Stimulated activated CD8-positive, alpha-beta memory T cell treated with anti-CD3 and anti-CD28 coated beads, Interleukin-4, amount 100 ng/mL, for 4 hours (primary cell): ENCODE measurements at places on chromosomes 4 and X.

GRCh38 chr4:169348541-169348940 lies 77.8 kb upstream of the SH3RF1 start:
- DNase-seq, result no peak

DNA sequence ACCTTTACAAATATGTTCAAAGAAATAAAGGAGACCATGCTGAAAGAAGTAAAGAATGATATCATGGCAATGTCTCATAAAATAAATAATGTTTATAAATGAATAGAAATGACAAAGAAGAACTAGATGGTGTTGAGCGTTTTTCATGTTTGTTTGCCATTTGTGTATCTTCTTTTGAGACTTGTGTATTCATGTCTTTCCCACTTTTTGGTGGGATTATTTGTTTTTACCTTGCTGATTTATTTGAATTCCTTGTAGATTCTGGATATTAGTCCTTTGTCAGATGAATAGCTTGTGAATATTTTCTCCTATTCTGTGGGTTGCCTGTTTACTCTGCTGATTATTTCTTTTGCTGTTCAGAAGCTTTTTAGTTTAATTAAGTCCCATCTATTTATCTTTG lies 732.4 kb downstream of the FAT4 start:
- no peak for DNase-seq

GRCh38 chrX:84907324-84907968 lies 96.2 kb upstream of the APOOL start:
- DNase-seq, result no peak

DNA sequence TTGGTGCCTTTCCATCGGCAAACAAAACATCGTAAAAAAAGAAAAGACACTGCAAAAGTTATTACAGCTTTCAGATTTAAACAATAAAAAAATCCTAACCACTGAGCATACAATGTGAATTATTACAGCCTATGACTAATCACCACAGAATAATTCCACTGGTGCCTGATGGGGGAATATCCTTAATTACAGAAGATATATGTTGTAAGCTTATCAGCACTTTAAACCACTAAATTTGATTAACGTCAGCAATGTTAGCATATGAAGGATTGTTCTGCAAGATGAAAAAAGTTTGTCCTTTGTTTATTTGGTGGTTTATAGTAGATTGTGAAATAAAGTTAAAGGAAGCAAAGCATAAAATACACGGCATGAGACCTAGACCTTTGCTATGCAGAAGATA lies 210.2 kb upstream of the ADAMTS3 start:
- no peak for DNase-seq

GRCh38 chr4:44985152-44985551 lies 258.8 kb upstream of the GNPDA2 start:
- no peak for DNase-seq

DNA sequence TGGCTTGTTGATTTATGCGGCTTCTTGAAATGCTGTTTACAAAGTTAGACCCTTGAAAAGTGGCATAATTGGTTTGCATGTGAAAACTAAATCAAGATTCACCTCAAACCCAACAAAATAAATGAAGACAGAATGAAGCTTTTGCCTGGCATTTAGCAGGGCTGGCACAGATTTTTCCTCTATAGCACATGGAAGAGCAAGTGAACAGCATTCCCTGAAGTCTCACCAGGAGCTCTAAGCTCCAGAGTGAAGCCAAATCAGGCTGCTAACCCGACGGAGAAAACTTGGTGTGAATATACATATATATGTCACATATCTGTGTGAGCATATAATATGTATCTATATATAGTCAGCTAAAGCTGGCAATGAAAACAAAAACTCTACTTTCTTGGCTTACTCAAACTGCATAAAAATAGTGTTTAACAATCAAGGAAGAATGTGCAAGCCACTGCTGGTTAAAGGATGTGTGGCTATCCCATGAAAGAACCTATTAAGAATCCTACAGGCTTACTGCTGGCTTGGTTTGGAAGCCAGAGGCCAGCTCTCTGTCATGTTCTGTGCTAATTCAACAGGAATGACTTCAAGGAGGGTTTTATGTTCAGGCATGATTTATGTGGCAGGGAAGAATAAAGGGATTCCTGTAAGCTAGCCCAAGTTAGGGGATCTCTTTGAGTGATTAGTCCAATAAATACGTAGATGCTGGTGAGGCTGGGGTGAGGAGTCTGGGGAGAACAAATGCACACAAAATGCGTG lies 69.9 kb downstream of the MFAP3L start:
- DNase-seq, result no peak

DNA sequence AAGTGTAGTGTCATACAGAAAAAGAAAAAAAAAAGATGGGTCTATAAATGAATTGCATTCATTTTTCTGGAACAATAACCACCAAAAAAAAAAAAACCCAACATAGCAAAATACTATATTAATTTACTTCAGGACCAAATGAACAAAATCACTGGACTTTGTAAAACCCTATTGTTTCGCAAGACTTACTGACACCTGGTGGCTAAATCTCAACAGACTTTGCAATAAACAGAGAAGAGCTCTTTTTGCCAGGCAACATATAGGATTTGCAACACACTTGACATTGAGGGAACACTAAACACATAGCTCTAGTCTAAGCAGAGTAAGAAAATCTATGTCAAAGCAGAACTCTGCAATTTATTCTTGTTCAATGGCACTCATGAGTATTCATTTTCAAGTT lies 990.2 kb downstream of the STPG2 start:
- DNase-seq, result no peak

- DNase-seq, result no peak
Observed at GRCh38 chr4:104206784-104207183, 287.9 kb downstream of the CXXC4 start.

DNA sequence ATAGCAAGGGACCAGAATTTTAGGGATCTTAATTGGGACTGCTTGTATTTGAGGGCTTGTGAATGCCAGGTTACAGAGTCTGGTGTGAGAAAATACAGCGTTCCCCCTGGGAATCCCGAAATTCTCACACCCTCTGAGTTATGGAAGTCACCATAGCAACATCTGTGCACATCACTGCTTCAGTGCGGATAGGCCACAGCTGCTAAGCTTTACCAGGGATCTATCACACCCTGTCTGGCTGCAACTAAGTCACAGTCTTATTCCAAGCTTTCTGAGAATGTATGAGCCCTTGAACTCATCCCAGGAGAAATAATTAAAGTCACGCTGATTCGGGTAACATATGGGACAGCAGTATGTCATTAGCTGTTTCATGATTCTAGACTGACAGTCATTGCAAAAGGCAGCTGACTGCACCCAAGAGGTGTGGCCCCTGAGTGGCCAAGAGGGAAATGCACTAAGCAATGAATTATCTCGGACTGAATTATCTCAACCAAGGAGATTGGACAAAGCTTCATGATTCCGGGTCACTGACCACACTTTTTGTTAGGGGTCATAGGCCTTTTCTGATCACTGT lies 46.7 kb upstream of the BTC start:
- no peak for DNase-seq

GRCh38 chr4:107492566-107492965 lies 227.5 kb downstream of the PAPSS1 start:
- no peak for DNase-seq

GRCh38 chr4:180558427-180558826 lies 1684.8 kb upstream of the TENM3 start:
- DNase-seq, result no peak

GRCh38 chr4:69714086-69714485 lies 46.3 kb downstream of the SULT1B1 start:
- no peak for DNase-seq

DNA sequence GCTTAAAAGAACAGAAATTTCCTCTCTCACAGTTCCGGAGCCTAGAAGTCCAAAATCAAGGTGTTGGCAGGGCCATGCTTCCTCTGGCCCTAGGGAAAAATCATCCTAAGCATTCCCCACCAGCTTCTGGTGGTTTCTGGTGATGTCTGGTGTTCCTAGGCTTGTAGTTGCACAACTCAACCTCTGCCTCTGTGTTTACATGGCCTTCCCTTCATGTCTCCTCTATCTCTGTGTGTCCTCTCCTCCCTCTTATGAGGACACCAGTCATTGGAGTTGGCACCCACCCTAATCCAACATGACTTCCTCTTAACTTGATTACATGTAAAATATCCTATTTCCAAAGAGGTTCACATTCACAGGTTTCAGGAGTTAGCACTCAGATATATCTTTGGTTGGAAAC lies 15.4 kb downstream of the LRP2BP start:
- no peak for DNase-seq

DNA sequence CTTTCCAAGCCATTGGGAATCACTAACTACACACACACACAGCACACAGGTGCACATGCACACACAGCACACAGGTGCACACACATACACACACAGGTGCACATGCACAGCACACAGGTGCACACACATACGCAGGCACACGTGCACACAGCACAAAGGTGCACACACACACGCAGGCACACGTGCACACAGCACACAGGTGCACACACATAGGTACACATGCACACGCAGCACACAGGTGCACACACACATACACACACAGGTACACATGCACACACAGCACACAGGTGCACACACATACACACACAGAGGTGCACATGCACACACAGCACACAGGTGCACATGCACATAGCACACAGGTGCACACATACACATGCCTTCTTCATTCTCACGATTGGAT lies 80.9 kb downstream of the HMX1 start:
- DNase-seq, result no peak

- DNase-seq, result no peak
Observed at GRCh38 chrX:50577326-50577725, 106.7 kb upstream of the DGKK start.

DNA sequence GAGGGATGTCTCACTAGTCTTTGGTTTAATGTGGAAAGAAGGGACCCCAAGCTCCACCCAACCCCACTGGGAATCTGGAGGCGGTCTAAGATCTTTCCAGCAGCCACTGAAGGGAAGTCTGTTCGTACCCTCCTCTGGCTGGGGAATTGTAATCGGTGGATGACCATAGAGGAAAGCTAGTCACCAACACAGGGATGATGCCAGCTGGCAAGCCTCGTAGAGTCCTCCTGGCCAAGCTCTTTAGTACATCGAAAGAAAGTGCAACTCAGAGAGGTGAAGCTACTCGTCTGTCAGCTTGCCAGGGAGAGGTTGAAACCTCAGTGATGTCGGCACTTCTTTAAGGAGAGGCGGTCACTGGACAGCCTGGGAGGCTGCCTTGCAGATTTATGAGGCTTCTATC lies 58.7 kb downstream of the MAMLD1 start:
- no peak for DNase-seq

DNA sequence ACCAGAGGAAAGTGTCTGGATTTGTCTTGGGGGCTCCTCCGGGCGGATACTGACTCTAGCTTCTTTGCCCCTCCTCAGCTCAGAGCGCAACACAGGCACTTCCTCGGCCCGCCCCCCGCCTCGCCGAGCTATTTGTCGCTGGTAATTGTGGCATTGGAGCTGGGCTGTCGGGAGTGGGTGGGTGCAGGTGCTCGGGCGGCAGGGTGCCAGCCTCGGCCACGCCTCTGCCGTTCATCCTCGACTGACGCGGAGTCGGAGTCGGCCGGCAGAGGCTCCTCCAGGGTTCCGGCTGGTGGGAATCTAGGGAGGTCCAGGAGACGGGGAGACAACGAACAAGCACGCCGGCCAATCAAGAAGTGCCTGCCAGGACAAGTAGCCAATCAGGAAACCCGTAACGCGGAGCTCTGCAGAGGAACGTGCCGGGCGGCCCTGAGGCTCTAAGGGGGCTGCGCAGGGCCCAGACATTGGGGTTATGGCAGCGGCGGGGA lies 3.9 kb upstream of the SYN1 start:
- no peak for DNase-seq

DNA sequence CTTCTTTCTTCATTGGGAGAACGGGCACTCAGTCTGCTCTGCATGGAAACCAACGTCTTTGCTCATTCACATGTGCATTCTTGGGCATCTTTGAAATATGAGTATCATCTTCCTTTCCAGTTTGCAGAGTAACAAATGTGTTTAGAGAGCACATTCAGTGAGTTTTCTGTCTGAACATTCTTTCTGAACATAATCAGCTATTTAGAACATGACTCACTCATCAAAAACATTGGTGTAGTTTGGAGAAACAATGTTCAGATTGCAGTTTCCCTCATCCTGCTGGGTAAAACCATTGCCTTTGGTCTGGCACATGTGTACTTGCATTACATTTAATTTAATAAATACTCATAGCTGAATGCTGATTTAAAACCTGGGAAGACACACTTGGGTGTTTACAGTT lies 81.5 kb upstream of the F9 start:
- DNase-seq, result no peak

DNA sequence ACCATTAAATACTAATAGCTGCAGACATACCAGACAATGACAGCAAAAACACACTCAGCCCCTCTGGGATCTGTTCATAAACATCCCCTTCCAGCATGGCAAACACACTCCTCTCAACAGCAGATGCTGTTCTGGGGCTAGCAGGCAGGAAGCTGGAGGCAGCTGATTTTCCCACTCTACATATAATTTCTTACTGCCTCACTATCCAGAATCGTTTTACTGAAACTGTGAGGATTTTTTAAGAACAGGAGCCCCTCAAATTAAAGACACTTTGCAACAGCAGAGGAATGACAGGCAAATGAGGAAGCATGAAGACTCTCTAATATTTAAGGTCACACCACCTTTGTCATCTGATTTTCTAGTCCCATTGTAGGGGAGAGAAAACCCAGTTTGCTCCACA lies 2.2 kb downstream of the MAPK10 start:
- no peak for DNase-seq

- DNase-seq, result no peak
Observed at GRCh38 chr4:156388826-156389225, 435.2 kb upstream of the CTSO start.

DNA sequence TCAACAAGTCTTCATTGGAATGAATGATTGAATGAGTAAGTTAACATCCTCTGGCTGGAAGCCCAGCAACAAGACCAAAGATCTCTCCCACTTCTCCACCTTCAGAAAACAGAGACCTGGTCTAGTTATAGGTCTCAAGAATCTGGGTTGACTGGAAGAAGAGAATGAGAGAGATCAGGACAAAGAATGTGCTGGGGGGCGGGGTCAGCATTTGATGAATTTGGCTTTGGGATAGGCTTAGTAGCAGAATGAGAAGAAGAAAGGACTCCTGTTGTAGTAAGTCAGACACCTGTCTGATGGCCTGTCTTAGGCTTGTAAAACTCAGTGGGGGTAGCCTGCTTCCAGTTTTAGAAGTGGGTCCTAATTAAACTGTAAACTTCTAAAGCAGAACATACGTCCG lies 51.0 kb downstream of the TRIM2 start:
- DNase-seq, result no peak

- DNase-seq, result no peak
Observed at GRCh38 chr4:83905952-83906351, 370.0 kb downstream of the GPAT3 start.

GRCh38 chr4:36322921-36323354 lies 41.5 kb downstream of the DTHD1 start:
- DNase-seq, result no peak

- no peak for DNase-seq
Observed at GRCh38 chr4:7411491-7411890, 23.2 kb downstream of the PSAPL1 start.

- no peak for DNase-seq
Observed at GRCh38 chr4:5988086-5988845, 30.0 kb downstream of the C4orf50 start.

DNA sequence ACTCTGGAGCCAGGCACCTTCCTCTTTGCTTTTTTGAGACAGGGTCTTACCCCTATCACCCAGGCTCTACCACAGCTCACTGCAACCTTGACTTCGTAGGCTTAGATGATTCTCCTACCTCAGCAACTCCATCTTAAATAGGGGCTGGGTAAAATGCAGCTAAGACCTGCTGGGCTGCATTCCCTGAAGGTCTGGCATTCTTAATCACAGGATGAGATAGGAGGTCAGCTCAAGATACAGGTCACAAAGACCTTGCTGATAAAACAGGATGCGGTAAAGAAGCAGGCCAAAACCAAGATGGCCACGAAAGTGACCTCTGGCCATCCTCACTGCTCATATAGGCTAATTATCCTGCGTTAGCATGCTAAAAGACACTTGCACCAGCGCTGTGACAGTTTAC lies 770.8 kb upstream of the PRKX start:
- no peak for DNase-seq
